Lung (tissue), 17 donors: ENCODE measurements at places on chromosomes 13 and 19.

GRCh38 chr13:48559638-48560320 lies 26.9 kb upstream of the RCBTB2 start:
- DNase-seq = no peak

- DNase-seq = peak; percentile 52
Observed at GRCh38 chr13:97879646-97880310, 73.7 kb upstream of the IPO5 start.

DNA sequence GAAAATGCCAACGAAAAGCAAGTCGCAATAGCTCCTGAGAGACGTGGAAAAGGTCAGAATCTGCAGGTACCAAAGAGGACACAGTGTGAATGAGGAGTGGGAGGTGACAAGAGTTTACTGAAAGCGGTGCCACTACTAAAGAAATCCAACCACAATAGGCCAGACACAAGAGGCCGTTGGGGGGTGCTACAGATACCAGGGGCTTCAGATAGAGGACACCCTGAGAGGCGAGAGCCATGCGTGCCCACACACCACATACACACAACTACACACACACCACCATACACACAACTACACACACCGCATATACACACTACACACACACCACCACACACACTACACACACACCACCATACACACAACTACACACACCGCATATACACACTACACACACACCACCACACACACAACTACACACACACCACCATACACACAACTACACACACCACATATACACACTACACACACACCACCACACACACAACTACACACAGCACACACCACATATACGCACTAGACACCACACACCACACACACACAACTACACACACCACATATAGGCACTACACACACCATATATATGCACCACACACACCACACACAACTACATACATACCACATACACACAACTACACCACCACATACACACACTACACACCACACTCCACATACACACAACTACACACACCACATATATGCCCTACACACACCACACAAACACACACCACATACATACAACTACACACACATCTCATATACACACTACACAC lies 28.5 kb downstream of the CRYL1 start:
- DNase-seq = no peak

GRCh38 chr13:111541752-111542529 lies 221.5 kb downstream of the TEX29 start:
- DNase-seq = no peak

DNA sequence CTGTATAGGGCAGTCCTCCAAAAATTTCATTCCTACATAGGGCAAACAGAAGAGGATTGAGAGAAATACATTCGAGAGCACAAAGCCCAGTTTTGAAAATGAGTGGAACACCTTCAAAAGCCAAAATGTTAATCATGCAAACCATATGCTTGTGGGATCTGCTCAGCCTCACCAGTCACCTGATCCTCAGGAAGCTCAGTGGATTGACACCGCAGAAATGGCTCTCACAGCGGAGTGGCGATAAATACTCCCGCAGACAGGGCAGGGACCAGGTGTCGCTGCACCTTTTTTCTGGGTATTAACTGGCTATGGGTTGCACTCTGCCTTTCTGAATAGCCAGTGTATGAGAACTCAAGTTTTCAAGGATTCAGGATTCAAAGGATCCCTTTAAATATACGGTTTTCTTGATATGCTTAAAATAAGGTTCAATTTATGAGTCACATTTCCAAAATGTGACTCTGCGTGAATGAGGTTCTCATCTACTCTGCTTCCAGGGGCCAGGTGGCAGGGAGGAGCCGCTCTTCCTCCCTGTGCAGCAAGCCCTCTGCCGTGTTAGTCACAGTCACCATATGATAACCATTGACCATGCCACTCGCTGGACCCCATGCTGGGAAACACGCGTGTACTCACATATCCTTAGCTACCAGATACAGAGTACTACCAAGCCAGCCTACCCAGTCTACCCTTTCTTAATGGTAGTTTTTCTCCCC lies 18.3 kb upstream of the DHRS12 start:
- no peak for DNase-seq

GRCh38 chr13:44096901-44097300 lies 217.2 kb downstream of the LACC1 start:
- no peak for DNase-seq
